ENCODE measurements at places on chromosomes 12 and 14.

DNA sequence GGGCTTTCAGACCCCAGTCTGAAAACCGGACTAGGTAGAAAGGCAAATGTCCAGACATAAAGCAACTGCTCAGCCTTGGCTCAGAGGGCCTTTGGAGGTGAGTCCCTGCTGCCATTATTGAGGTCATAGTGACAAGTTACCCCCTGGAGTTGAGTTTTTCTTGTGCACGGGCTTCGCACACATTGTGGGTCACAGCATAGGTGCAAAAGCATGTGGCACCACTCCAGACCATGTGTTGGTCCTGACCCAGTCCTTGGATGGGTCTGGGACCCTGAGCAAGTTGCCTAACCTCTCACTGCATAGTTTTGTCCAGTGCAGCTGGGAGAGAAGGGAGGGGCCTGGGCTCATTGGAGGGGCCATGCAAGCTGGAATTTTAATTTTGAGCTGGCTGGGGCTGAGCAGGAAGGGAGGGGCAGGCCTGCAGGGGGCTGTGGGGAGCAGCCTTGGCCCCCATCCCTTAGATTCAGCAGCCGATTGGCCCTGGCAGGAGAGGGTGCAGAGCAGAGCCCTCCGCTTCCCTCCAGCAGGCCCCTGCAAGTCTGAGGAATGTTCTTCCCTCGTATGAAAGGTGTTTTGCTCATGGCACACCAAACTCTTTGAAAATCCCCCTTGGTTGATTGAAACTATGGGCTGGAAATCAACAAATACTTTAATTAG, 4.2 kb upstream of the KRT5 start:
- DNase-seq, result no peak

GRCh38 chr12:75628916-75629315, 117.5 kb upstream of the KRR1 start:
- no peak for DNase-seq

DNA sequence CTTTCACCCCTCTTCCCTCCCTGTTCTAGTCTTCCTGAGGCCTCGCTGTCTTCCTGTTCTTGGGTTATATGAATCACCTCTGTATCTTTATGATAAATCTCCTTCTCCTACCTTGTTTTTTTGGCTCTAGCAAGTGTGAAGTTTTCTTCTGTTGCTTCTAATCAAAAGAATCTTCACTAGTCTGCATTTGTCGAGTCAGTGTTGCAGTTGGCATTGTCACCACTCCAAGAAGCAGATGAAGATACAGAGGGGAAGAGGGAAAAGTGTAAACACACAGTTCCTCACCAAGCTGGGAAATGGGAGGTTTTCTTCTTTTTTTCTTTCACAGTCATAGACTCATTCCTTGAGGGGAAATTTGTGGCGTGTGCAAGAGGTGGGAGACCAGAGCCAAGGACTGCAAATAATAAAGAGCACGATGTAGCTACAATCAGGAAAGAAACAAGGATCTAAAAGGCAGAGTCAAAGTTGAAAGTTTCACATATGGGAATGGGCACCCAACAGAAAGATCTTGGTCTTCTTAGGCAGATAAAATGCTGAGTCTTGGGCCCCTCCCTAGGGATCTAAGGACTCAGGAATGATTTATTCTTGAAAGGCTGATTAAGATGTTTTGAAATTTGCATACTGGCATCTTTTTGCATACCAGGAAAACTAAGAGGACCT, 22.2 kb upstream of the PRICKLE1 start:
- DNase-seq, result no peak

DNA sequence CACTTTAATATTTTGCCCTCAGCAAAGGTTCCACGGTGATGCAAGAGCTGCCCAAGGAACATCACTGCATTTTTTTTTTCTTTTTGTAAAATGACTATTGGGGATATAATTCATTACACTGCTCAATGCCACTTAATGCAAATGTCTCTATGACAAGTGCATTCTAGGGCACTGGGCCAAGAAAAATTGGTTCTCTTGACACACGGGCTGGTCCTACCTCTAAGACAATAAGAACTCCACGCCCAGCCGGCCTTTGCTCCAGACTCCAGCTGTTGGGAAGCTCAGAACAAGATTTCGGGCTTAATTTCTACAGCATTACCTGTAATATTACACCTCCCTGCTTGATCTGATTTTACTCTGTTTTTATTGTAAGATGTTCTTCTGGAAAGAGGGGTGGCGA, 48.8 kb upstream of the VRK1 start:
- no peak for DNase-seq

GRCh38 chr12:75715323-75715644, 203.9 kb upstream of the KRR1 start:
- DNase-seq, result no peak

DNA sequence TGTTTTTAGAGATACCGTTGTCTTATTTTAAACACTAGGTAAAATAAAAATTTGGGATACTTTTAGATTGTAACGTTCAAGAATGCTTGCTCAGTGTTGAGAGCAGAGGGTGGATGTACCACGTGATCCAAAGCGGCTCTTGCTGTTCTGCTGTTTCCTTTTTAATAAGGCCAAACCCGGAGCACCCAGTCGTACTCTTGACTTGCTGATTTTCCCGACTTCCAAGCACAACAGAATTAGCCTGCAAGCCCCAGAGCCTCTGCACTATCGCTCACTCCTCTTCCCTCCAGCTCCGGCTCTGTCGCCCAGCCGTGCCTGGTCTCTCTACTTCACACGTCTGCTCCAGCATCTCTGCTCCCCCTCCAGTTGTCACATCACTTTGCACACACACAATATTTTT, 77.3 kb downstream of the EMP1 start:
- DNase-seq, result no peak

- no peak for DNase-seq
Measured at GRCh38 chr14:91996948-91997371, 42.9 kb downstream of the TRIP11 start.

DNA sequence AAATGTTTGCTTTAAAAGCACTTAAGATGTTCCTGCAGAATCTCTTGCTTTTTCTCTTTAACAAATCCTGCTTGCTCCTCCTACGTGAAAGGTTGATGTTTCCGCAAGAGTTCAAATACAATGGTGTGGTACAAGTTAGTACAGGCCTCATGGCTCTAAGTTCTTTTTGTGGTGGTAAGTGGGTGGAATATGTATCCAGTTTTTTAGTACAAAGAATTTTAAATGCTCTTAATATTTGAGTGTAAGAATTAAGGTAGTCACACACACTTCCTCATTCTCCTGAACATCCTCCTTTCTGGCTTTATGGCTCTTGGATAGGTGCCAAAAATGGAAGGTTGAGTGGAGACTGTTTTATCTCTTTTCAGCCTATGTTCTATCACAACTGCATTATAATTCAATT, 1.8 kb downstream of the OTOGL start:
- DNase-seq, result no peak

DNA sequence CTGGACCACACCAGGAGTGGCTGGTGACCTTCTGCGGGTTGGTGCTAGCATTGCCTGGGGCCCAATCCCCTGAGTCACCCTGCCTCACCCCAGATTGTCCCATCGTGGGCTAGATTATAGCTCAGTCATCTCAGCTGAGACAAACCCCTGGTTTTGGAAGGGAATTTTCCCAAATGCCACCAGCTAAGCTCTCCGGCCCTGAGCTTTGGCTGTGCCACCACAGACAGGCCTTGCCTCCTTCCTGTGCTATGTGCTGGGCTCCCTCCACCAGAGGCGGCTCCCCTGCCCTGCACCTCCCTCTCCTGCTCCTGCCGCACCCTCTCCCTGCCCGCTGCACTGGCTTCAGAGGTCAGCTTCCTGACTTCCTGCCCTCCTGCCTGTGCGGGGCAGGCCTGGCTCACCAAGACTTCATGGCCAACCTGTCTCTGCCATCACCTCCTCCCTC, 196.3 kb downstream of the TSPAN9 start:
- DNase-seq, result no peak

DNA sequence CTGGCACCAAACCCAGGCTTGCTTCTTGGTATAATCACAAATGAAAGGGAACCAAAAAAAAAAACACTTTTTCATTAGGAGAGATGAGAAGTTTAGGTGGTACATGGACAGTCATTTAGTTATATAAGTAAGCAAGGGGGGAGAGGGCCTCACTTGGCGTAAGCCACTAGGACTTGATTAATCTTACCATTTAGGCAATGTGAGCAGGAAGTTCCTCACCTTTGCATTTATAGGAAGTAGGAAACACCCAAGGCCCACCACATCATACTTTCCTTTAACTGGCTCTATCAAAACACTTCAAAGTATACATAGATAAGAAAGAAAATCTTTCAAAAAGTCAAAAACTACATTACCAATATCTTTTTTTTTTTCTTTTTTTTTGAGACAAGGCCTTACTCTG, 6.7 kb upstream of the RPS6KA5 start:
- DNase-seq, result no peak

GRCh38 chr12:109554761-109555160, 18.5 kb downstream of the MMAB start:
- DNase-seq, result no peak

DNA sequence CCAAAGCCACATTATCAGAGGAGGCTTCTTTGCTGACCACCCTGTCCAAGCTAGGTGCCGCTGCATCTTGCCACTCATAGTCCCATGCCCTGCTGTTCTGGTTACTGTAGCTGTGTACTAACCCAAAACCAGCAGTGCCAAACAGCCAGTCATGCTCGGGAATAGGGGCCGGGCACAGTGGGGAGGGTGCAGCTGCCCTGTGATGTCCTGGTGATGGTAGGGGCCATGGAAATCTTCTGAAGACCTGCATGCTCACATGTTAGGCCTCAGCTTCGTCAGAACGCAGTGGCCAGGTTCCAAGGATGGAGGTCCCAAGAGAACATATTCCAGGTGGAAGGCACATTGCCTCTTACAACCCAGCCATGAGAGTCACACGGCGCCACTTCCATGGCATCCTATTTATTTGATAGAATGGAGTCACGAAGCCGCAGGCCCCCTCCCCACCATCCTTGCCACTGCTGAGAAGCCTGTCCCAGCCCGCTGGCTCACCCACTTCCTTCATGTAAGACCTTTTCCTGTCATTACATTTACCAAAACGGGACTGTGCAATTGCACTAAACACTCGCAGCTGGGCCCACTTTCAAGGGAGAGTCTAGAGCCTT, 48.5 kb downstream of the FAM222A start:
- DNase-seq, result no peak

DNA sequence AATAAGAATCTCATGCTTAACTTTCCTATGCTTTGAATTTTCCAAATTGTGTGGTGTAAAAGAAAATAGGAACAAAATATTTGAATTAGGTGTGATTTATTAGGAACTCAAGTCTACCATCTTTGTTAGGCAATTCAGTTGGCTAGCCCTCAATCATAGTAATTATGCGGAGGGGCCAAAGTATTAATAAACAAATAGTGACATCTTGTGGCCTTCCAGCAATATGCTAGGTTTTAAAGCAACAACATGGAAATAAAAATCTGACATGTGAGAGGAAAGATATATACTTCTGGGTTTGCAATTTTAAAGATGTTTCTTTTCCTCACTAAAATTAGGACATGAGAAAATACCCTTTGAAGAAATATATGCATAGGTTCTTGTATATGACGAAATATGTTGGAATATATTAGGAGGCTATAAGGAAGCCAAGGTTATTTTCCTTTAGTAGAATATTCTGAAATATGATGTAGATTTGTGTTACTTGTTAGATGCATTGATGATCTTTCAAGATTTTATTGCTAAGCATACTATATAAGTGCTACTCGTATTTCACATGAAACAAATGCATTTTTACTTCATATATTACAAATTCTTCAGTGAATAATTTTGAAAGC, 200.4 kb downstream of the PTPRO start:
- no peak for DNase-seq

DNA sequence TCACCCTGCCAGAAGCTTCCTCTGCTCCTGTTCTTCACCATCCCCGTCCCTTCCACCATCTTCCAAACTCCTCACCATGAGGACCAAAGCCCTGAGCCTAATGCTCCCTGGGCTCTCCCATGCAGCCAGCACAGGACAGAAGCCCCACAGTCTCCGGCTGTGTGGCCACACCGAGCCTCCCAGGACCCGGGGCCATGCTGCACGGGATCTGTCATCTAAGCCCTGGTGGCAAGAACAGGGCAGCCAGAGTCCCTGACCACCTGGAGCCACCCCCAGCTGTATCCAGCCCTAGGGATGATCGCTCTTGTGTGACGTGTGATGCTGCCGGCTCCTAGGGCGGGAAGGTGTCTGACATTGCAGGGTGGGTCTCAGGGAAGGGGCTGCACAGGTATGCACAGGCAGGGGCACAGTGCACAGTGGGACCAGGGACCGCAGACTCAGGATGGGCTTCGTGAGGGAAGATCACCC, 8.1 kb downstream of the TMEM179 start:
- no peak for DNase-seq

GRCh38 chr14:90567991-90568390, 171.2 kb downstream of the CALM1 start:
- DNase-seq, result no peak

DNA sequence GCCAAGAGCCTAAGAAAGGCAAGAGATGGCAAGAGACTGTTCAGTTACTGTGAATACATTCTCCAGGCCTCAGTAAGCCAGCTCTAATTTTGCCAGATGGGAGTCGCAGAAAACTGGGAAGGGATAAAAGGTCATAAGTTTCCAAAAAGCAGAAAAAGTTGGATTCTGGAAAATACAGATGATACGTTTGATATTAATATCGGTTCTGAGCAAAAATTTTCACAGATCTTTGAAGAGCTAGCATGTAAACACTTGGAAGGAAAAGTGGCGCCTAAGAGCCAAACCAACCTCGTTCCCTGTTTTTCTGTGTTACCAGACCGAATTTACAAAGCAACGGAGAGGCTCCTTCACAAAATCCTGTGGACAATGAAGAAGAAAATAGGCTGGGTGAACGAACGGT, 7.8 kb upstream of the EML1 start:
- no peak for DNase-seq

- DNase-seq, result no peak
Measured at GRCh38 chr12:76426160-76426559, 77.9 kb upstream of the BBS10 start.

GRCh38 chr12:43226151-43226550, 325.9 kb downstream of the ADAMTS20 start:
- no peak for DNase-seq

- no peak for DNase-seq
Measured at GRCh38 chr14:99257673-99258221, 14.2 kb downstream of the BCL11B start.

DNA sequence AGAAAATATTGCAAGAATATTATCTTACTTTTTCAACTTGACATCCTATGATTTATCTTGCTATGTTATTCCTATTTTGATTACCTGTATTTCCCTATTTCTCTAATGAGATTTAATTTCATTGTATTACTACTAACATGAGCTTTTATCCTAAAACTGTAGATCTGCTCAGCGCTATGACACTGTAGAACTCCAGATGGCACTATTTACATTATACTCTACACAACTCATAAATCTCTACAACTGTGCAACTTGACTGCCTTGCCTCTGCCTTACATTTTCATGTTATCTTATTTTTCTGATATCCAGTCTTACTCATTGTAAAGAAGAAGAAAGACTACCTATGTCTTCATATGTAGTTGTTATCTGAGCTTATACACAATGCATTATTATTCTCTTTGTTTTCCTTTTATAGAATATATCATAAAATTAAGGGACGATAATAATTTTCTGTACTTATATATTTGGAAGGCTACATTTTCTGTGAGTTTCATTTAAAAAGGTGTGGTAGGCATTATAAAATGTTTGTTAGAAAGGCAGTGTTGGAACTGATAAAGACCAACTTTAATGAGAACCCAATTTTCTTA, 24.1 kb downstream of the NUP37 start:
- no peak for DNase-seq

GRCh38 chr12:11701433-11701832, 52.0 kb downstream of the ETV6 start:
- no peak for DNase-seq

GRCh38 chr12:63814146-63814772, 30.2 kb upstream of the SRGAP1 start:
- no peak for DNase-seq

- no peak for DNase-seq
Measured at GRCh38 chr12:126038434-126038833, 973.2 kb downstream of the AACS start.
